ENCODE measurements at places on chromosomes 2 and 18. TPM values are rescaled to one million over a fixed set of nuclear protein-coding genes. Genes with fewer than 3 reads are reported as not detected.
A peak's percentile ranks its signal among the peaks of the same experiment; 100 is the strongest.

The CRYGC gene
- total RNA-seq = not detected

The UGT1A6 gene
- total RNA-seq = 0.05 TPM

GRCh38 chr2:84889332-84889731, 8.4 kb upstream of the TRABD2A start:
- DNase-seq = no peak

GRCh38 chr2:8965216-8965969, 38.1 kb downstream of the MBOAT2 start:
- DNase-seq = no peak

DNA sequence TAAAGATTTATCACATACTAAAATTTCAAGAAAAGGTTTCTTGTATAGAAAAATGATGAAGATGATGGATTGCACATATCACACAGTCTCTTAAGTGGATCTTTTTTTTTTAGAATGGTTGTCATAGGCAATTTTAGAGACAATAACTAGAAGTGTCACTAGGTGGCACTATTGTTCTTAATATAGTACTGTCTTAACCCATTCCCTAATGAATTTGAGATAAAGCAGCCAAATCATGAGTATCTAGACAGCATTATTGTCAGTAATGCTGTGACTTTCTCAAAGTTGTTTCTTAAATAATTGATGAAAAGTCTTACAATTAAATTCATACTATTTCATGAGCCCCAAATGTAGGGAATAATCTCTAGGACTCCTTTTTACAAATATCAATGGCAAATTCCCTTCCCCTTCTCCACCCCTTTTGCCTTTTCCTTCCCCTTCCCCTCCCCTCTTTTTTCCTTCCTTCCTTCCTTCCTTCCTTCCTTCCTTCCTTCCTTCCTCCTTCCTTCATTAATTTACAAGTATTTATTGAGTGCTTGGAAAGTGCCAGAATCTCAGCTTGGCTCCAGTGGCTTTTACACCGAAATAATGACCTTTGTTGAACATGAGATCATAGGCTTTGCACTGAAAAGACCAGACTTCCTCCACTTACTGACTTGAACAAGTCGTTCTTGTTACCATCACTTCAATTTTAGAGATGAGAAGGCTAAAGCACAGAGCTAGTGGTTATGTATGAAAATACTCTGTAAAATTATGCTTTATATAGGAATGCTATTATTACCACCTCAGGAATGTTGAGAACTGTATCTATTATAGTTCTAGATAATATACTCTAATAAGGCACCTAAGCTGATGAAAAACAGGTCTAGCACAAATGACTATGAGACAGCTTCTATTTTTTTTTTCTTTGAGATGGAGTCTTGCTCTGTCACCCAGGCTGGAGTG, 19.8 kb downstream of the MYL12B start:
- DNase-seq = peak; percentile 89

All from A172 (cell line).